Activated gamma-delta T cell treated with anti-CD3 and anti-CD28 coated beads, Interleukin-2, amount 50 U/mL, for 16 hours (primary cell): ENCODE measurements at places on chromosomes 1 and 21.
A peak's percentile ranks its signal among the peaks of the same experiment; 100 is the strongest.

DNA sequence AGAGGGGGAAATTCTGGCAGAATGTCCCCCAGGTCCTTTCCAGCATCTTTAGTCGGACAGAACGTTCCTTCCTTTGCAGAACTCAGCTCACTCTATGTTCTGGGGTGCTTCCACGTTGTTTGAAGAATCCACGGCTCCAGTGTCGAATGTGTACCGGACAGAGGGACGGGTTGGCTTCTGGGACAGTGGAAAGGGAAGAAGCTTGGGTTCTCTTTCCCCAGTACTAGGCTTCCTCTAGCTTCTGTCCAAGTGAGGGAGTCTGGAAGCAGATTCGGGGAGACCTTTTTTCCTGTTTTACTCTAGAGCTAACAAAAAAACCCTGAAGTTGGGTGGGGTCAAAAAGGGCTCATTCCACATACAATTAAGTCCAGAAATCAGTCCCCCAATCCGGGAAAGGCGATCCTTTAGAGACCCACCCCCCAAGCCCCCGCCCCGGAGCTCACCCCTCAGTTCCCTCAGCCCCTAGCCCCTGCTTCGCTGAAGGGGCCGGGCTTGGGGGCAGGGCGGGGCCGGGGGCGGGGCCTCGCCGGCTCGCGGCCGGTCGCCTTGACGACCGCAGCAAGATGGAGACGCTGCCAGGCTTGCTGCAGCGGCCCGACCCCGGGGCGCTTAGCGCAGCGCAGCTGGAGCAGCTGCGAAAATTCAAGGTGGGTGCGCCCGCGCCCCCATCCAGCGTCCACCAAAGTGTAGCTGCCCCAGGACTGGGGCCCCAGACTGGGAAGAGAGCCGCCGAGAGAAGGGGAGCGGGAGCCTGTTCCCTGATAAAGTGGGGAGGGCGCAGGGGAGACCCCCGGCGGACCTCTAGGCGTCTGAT, at the start of gene RIIAD1:
RIIAD1 (plus strand) TSS at position 549 of the 814 bp plus-strand sequence; CDS start at position 564, 15 bp downstream.
- peak; percentile 10 for DNase-seq

DNA sequence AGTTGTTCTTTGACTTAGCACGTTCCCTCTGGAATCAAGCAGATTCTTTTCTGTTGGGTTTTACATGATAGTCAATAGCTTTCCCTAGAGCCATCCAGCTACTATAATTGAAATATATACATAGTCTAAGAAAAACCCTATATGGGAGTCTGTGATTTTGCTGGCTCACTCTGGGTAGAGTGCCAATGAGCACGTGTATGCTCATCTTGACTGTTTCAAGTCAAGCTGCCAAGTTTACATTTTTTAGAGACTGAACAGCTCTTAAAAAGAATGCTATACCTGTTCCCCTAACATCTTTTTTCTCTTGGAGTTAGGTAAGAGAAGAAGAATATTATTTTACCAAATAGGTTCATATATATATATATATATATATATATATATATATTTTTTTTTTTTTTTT, 182.8 kb upstream of the NRIP1 start:
- DNase-seq: no peak

GRCh38 chr1:204084247-204084772, 11.4 kb downstream of the SOX13 start:
- DNase-seq: no peak

DNA sequence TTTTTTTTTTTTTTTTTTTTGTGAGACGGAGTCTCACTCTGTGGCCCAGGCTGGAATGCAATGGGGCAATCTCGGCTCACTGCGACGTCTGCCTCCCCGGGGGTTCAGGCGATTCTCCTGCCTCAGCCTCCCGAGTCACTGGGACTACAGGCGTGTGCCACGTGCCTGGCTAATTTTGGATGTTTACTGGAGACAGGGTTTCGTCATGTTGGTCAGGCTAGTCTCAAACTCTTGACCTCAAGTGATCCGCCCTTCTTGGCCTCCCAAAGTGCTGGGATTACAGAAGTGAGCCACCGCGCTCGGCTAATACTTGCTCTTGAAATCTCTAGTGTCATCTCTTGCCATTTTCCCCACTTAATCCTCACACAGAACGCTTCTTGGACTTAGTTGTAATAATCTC, 1.1 kb upstream of the SYCP1 start:
- DNase-seq: no peak

DNA sequence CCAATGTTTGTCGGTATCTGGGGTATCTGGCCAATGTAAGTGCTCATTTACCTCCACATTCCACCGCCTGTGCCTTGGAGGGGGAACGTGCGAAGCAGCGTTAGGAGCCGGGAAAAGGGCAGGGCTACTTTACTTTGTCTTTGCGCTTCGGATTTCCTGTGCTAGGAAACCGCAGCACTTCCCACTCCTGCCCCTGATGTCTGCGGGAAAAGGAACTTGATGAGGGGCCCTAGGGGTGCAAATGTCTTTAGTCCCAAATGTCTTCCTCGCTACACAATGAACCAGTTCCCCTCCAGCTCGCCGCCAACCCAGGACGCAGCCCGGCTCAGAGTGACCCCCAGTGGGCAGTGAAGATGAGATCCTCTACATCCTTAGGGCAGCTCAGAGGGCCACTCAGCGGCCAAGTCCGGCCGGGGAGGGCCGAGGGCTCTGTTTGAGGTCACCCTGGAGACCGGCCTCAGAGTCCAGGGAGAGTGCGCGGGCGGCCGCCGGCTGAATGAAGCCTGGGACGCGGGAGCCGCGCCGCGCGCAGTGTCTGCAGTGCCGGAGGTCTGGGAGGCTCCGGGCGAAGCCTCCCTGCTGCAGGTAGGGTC, at the start of gene DYNLT5:
DYNLT5 (plus strand) TSS at position 460 of the 593 bp plus-strand sequence. CDS start 2,200 bp downstream, outside the sequence.
- DNase-seq: no peak

DNA sequence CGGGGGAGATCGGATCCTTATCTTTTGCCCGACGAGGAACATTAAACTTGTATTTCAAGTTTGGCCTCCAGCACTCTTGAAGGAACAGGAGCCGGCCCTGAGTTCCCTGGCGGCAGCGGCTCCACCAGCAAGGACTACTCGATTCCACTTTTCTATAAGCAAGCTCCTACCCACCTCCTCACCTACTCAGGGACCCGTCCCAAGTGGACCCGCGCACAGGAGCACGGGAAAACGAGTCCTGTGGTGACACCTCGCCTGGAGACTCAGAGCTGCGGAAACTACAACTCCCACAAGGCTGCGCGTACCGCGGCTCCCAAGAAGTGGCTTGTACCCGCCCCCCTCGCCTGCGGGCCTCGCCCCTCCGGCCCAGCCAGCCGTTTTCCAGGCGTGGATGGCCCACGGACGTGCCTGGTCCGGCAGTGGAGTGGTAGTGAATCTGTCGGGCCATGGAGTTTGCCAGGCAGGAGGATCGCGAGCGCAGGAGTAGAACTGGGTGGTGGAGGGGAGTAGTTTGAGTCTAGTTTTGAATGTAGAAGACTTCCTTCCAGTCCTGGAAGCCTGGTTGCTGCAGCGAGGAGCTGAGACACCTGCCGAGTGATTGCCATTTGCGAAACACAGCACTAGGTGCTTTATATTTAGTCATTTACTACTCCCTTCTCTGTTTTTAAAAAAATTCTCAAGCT, at the start of gene ACP6:
ACP6 (minus strand) TSS at position 206 of the 683 bp plus-strand sequence. CDS start 476 bp downstream, outside the sequence.
- peak; percentile 73 for DNase-seq

DNA sequence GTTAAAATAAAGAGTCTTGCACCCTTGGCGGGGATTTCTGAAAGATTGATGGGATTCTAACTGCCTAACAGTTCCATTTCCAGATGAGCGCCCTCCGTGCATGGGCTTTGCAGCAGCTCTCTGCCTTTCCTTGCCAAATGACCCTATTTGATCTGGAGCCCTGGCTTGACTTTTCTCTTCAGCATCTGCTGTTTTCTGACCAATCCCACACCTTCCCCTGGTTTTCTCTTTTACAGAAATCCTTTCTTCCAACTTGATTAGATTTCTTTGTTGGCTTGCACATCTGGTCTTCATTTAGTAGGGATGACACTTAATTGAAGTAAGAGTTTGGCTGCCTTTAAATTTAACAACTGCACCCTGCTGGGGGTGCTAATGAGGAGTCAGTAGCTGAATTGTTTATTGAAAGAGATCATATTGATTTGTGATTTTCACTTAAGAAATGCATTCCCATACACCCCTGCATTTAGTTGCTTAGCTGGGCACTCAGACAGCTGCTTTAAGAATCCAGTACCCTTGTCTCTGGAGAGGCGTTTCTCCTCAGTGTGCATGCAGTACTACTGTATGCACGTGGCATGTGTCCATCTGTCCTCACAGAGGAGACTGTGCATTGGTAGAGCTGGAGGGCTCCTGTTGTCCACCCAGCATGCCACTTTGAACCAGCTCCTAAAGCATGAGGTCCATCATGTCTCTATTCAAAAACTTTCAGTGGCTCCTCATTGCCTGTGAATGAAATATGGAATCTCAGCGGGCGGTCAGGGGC, 99.7 kb downstream of the NOS1AP start:
- DNase-seq: no peak

DNA sequence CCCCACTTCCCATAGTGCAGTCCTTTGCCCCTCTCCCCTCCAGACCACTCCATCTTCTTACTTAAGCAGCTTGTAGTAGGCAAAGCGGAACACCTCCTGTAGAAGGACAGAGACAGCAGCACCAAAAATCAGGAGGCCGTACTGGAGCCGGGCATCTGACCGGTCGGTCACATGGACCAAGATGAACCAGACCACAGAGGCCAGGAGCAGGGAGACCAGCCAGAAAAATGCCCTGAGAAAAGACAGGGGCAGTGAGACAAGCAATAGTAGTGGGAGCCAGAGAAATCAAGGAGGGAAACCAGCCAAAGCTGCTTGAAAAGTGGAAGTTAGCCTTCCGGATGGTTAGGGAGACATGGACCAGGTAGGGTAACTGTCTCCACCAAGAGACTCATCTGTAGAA, 920 bp downstream of the APH1A start:
- DNase-seq: no peak

GRCh38 chr1:230976825-230977747, 1.6 kb downstream of the TTC13 start:
- DNase-seq: peak; percentile 15

DNA sequence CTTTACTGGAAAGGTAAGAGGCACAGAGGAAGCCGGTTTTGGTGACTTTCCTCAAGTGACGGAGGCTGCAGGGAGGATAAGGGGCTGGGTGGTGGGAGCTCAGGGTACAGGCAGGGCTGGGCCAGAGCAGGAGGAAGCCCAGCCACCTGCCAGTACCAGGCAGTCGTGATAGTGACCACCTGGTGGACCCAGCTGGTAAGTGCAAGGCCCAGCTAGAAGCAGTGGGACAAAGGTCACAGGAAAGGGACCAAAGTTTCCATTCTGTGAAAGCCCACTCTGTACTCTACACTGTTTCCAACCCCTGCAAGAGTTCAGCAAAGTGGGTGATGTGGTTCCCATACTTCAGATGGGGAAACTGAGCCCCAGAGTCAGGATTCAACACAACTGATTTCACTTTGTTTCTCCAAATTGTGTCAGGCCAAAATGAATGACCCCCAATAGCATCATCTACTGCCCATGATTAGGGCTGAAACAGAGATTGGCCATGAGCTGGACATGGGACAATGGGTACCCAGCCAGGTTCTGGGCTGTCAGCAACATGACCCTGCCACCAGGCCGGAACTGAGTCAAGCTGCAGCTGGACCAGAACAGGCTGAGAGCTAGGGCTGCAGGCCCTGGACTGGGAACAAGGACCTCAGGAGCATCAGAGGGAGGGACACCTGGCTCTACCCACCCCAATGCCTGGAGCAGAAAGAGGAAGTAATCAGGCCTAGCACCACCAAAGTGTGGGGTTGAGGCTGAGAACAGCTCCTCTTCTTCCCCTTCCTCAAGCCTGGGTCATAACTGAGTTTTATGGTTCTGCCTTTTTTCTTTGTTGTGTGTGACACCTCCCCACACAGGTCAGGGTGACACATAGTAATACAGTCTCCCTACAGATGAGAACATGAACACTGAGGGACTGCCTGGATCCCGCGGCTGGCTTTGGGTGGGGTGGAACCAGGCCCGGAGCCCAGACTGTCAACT, 50.2 kb downstream of the KCNN3 start:
- no peak for DNase-seq

GRCh38 chr1:230026572-230026971, 40.5 kb upstream of the GALNT2 start:
- no peak for DNase-seq

DNA sequence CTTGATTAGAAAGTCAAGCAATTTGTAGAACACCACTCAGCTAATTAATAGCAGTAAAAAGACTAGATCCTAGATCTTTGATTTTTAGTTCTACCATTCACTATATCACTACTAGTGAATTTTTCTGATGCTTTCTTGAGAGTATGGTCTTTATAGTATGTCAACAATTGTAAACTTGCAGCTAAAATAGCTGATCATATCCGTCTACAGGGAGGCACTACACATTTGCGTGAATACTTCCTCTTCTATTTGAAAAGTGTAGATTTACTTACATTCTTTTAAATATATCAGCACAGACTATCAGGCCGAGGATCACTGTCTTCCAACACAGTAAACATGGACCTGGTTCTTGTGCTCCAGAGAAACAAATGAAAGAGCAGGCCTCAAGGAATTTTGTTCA, 18.6 kb upstream of the PTPRC start:
- no peak for DNase-seq

GRCh38 chr1:224691148-224691925, 75.2 kb downstream of the CNIH3 start:
- DNase-seq: no peak

DNA sequence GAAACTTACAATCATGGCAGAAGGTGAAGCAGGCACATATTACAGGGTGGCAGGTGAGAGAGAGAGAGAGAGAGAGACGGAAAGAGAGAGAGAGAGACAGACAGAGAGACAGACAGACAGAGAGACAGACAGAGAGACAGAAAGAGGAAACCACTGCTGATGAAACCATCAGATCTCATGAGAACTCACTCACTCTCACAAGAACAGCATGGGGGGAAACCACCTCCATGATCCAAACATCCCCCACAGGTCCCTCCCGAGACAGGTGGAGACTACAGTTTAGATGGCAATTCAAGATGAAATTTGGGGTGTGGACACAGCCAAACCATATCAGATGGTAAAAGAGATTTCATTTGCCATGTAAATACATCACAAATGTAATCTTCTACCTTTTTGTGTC, 708.1 kb downstream of the MRPL39 start:
- no peak for DNase-seq

DNA sequence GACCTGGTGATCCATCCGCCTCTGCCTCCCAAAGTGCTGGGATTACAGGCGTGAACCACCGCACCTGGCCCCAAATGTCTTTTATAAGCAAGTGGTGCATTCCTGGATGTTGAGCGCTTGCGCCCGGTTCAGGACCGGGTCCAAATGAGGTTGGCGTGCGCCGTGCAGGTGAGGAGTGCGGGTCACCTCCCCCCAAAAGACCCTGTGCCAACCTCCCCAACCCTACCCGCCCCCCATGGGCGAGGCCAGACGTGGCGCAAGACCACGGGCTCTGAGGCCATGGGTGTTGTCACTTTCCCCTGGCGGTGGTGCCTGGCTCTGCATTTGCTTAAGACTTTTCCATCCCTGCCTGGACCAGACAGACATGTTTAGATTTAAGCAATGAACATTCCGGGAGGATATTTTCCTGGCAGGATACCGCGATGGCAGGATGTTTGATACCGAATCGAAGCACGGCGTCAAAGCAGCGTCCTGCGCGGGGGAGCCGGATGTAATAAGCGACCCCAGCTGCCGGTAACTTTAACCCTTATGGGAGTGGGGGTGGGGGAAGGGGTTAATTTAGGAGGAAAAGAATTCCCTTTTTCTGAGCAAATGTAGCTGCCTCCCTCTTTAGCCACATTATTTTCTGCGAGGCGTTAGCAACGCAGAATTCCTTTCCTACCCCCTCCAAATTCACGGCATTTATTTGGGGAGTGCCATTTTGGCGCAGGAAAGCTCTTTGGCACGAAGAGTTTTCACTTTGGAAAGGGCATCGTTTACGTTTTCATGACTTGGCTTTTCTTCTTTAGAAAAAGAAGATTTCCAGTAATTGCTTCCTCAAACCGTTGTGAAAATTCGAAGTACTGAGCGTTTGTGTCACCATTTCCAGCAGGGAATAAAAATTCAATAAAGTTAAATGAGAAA, 27.8 kb upstream of the RNF187 start:
- DNase-seq: peak; percentile 27

GRCh38 chr1:33142483-33143064, 39.3 kb downstream of the TRIM62 start:
- DNase-seq: no peak
